H1 (cell line): ENCODE measurements at places on chromosomes 1 and 21.

- no peak for DNase-seq
Observed at GRCh38 chr1:41108696-41109275, 87.3 kb upstream of the SLFNL1 start.

DNA sequence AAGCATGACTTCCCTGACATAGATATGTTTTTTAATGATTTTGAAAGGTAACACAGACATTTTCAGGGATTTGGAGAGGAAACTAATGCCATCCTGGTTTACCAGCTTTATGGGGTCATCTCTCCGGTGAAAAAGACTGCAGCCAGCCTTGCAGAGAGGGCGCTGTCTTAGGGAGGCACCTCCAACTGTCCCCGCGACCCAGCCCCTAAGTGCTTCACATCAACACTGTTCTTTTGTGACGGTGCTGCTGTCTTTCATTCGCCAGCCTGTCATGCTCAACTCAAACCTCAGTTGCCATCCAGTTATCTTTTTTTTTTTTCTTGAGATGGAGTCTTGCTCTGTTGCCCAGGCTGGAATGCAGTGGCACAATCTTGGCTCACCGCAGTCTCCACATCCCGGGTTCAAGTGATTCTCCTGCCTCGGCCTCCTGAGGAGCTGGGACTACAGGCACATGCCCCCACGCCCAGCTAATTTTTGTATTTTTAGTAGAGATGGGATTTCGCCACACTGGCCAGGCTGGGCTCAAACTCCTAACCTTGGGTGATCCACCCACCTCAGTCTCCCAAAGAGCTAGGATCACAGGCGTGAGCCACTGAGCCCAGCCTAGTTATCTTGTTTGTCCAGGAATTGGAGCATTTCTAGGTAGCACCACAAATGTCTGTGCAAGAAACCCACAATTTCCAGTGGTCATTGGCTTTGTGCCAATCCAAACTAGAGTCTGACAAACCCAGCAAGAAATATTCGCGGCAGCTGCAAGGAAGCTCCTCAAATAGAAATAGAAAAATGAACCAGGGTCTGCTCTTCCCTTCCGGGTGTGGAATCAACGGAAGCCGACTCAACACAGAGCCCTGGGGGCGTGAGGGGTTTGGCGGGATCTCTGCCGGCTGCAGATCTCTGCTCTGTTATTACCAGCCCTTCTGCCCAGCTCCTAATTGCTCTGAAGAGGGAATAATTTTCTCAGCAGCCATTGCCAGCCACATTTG is 24.2 kb downstream of the PDE9A start:
- DNase-seq = no peak

DNA sequence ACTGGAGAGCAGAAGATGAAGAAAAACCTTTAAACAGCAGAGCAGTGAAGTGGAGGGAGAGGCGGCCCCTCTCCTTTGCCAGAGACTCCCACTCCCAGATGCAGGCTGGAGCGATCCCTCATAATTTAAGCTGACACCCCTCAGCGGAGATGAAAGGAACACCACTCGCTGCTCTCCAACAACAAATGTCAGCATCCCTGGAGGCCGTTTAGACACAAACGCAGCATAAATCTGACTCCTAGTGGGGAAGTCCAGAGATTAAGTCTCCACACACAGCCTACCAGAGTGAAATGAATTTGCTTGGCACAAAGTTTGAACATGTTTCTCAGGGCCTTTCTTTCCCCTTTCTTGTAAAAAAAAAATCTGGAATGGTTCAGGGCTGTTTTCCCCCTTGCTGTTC is 137.8 kb downstream of the LMX1A start:
- DNase-seq = no peak

GRCh38 chr21:44380876-44381275 is 27.5 kb downstream of the TRPM2 start:
- DNase-seq = no peak

DNA sequence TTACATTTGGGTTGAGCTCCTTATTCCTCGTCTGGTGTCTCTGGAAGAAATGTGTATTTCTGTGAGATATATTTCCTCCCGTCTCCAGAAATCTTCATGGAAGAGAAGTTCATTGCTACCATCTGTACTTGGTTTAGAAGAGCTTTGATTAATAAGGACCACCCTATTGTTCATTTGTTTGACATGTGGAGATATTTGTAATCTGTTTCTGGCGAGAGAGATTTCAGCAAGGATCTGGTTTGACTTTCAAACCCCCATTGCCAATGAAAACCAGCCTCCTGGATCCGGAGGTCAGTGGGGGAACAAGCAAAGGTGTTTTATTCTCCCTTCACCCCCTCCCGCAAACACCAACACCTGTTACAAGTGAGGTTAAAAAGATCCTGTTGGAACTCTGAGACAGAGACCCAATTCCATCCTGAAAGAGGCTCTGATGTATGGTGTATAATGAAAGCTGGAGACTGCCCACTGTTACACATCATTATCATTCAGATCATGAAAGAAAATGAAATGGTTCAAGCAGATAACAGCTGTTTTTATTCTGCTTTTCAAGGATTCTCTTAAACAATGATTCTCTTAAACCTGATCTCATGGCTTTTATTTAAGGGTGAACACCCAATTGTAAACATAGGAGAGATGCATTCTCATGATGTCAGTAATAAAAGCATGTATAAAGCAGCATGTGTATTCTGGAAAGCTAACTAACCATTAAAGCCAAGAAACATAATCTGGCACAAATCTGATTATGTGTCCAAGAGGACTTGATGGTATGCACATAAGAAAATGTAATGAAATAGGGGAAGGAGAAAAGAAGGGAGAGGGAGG is 393.5 kb upstream of the ADGRL2 start:
- no peak for DNase-seq
